Non-pigmented ciliary epithelial cell (primary cell): ENCODE measurements at places on chromosomes 2 and 18.

DNA sequence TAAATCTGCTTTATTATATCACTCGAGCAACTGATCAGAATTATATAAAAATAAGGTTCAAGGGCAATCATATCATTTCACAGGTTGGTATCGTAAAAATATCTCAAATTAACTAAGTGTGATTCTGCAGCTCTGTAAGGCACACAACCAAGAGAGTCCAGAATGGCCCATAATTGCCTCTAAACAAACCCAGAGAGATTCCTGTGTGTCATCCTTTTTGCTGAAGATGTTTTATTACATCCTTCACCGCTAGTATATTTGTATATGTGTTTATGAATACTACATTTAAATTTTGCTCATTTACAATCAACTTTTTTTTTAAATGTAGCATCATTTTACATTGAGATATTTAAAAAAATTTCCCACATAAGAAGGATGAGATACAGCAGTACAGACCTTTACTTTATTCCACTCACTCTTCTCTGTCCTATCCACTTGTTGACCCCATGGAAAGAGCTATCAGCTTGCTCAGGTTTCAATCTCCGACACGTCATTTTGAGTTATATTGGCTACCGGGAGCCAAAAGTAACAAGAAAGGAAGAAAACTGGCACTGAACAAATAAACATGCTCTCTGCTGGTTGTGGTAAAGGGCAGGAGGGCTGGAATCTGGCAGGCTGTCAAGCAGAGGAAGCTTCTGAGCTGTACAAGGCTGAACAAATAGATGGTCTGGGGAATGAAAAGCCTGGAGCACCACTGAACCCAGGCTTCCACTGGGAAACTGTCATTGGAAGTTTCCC is 23.1 kb downstream of the PLA2R1 start:
- DNase-seq, result peak; percentile 55

GRCh38 chr2:29114946-29115609 is at the start of gene CLIP4:
CLIP4 (plus strand) TSS chr2:29115415; CDS start chr2:29121389, 5,974 bp downstream.
- no peak for DNase-seq

GRCh38 chr2:242060212-242060835 is 190.8 kb downstream of the RTP5 start:
- DNase-seq, result peak; percentile 37

- no peak for DNase-seq
These were observed 375.0 kb downstream of the RNF144A start for GRCh38 chr2:7292154-7292691.

DNA sequence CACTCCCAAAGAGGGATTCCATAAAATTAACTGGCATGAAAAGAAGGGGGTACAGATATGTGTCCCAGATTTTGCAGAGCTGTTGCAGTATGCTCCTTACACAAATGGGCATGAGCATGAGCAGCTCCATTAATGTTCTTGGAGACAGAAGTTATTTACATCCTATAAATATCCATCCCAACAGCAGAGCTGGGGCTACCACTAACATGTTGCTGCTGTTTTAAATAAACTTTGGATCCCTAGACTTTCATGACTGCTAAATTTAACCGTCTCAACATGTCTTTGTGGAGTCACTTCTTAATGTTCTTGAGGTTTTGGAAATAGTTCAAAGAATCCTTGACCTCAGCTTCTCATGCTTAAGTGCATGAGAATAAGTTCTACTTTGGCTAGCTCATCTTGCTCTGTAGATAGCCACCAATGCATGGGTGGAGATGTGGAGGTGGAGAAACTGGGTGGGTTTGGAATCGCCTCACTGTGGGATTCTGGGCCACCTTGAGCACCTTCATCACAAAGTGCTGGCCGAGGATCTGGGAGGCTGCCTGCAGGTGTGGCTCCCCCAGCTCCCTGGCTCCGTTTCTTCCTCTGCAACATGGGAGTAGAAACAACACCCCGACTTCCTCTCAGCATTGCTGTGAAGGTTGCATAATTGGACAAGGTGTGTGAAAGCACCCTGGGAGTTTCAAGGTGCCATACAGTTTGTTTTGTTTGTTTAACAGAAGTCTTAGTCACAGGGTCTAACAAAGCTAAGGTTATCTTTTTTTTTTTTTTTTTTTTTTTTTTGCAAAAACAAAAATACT is 307.2 kb downstream of the MYCN start:
- no peak for DNase-seq

DNA sequence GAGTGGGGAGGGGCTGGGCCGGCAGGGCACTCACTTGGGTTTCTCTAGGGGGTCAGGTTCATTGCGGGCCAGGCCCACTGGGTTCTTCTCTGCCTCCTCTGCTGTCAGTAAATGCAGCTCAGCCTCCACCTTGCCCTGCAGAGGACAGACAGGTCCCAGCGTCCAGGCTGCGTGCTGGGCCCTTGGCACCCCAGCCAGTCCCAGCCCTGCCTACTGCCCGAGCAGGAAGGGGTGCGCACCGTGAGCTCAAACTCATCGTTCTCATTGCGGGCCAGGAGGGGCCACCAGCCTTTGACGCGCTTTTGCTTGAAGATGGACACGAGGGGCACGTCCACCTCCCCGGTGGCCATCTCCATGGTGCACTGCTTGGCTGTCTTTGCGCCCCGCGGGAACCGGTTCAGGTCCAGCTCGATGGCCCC is 17.3 kb downstream of the OTOF start:
- DNase-seq, result no peak

- no peak for DNase-seq
These were observed 171.6 kb downstream of the FIGN start for GRCh38 chr2:163564236-163564635.

DNA sequence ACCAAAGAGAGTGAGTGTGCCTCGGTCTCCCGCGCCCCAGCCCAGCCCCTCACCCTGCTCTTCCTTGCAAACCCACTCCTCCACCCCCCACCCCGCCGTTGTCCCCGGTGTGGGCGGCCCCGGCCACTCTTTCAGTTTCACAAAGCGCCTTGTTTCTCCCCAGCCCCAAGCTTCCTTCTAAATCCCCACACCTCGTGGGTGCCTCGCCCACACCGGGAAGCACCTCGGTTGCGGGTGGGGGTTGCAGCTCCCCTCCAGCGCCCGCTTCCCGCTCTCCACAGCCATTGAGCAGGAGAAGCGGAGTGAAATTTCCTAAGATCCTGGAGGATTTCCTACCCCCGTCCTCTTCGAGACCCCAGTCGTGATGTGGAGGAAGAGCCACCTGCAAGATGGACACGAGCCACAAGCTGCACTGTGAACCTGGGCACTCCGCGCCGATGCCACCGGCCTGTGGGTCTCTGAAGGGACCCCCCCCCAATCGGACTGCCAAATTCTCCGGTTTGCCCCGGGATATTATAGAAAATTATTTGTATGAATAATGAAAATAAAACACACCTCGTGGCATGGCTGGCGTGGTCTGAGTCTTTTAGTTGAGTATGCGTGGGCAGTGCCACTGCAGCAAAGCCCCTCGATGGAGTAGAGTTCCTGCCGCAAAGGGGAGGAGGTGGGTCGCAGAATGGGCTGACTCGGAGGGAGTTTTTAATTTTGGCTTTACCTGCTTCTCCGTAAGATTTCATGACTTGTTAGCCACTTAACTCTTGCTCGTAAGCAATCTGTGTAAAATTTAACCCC is 848 bp downstream of the TMSB10 start:
- no peak for DNase-seq

DNA sequence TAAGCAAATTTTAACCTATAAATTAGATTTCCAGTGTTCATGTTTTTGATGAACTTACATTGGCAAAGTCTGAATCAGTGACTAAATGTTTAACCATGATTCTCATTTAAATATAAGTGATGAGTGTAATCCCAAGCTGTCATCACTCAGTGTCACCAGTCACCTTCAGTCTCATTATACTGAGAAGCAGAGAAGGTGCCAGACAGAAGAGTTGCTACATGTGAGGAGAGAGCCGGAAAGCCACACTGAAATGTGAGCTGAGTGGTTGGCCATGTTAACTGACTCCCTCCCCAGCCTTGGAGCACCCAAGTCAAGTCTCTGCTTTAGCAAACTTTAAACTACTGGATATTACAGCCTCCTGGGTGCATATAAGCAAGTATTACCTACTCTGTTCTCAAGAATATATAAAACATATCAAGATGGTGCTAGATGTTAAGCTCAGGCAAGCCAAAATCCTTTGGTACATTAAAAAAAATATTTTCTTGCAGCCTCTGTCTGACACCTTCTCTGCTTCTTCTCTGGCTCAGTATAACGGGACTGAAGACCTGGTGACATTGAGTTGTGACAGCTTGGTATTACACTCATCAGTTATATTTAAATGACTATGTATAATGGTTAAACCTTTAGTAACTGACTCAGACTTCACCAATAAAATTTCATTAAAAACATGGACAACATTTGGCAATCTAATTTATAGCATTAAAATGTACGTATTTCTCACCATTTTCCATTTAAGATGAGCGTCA is 75.8 kb upstream of the MAP3K20 start:
- no peak for DNase-seq

GRCh38 chr2:185668710-185669109 is 69.9 kb upstream of the FSIP2 start:
- DNase-seq, result peak; percentile 1

DNA sequence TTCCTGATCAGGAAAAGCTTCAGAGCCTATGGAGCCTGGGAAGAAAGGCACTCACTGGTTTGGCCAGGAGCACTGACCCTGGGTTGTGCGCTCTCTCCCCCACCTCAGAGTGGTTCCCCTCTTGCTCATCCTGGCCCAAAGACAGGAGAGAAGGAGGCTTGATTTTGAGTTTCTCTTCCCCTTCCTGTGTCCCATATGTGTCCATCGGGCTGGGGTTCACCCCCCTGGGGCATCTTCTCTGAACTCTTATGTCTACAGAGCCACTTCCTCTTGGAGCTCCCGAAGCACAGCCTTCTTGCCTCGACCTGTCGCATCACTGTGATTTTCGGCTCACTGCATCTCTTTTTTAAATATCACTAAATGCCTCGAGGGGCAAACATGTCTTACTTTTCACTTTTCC is 692.3 kb downstream of the RNF144A start:
- no peak for DNase-seq

DNA sequence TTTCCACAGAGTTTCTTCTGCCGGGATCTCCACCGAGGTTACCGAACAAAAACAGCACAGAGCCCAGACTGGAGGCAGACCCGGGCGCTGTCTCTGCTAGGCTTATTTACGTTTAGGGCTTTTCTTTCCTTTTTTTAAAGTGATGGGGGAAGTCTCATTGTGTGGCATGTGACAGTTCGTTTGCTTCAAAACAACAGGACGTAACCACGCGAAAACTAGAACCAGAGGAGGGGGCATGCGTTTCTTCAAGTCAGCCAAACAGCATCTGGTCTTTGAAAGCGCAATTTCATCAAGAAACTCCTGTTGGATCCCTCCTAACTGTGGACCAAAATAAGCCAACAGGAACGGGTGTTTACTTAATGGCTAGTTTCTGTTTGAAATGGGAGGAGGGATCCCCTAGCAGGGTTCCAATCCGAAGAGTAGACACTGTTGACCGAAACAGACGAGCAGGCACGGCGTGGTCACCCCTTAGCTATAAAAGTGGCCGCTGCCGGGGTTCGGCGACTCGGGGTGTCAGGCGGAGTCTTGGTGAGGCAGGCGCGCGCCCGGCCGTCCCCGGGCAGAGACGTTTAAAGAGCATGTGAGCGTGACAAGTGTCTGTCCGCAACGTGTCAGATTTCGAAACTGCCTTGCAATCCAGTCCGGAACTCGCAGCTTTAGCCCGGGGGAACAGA is 997 bp upstream of the TGIF1 start:
- DNase-seq, result no peak

DNA sequence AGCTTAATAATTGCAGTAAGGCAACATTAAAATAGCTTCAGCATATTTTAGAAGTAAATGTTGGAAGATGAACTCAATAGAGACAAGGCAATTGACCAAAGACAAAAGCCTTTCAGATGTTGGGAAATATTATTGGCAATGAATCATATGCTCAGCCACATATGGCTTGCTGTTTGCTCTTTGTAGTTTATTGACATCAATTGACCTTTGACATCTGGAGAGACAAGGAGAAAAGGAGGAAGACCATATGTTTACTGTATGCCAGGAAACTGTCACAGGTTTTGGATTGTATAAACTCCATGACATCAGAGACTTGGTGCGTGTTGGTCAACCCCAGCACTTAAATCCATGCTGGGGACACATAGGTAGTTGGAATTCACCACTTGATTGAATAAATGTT is 60.6 kb upstream of the SLC16A14 start:
- no peak for DNase-seq

- no peak for DNase-seq
These were observed 997 bp downstream of the BOK start for GRCh38 chr2:241559323-241560161.

GRCh38 chr2:139819273-139819796 is 1039.1 kb upstream of the NXPH2 start:
- no peak for DNase-seq

GRCh38 chr2:216657086-216657855 is 24.1 kb downstream of the IGFBP2 start:
- no peak for DNase-seq

GRCh38 chr2:136135921-136136906 is 18.3 kb upstream of the CXCR4 start:
- no peak for DNase-seq
